Activated effector memory CD4-positive, alpha-beta T cell treated with Interleukin-2 at 50 U/mL for 16 hours (primary cell): ENCODE measurements at places on chromosomes 1 and 21.

GRCh38 chr1:65292861-65293593 is 16.3 kb upstream of the DNAJC6 start:
- DNase-seq: no peak

DNA sequence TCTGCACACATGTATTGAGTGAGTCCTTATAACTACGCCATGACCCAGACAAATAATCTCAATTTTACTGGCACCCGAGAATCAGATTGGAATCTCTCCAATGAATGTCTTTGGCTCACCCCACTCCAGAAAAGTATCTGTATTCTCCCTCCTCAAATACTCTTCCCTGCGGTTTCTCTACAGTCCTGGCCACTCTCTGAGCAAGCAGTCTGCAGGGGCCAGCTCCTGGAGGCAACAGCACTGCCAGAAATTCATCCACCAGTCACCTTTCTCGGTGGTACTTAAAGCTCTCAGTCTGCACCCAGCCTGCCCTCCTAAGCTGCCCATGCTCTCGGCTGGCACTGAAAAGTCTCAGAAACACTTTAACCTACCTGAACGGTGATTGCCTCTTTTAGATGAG is 16.1 kb upstream of the LYST start:
- no peak for DNase-seq

GRCh38 chr1:204074274-204075138 is 1.6 kb downstream of the SOX13 start:
- no peak for DNase-seq

DNA sequence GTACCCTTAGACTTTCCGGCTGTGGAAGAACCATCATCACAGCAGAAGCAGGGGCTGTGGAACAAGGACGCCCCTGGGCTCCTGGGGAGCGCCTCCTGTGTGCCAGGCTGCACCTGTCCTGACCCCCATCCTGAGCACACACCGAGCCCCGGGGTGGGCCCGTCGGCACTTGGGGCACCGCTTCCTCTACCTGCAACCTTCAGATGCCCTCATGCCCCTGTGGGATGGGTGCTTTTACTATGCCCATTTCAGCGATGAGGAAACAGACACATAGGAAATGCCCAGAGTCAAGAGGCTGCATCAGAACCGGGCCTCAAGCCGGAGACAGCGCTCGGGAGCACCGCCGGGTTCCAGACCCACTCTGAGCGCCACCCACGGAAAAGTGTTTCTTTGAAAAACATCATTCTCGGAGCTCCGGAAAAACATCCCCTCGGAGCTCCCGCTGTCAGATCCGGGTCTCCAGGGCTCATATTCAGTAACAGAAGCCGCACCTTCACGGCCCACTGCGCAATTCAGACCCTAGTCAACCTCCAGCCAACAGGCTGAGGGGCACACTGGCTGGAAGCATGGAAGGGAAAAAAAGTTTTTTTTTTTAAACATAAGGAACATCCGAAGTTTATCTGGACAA is 8.0 kb downstream of the TPRG1L start:
- no peak for DNase-seq

DNA sequence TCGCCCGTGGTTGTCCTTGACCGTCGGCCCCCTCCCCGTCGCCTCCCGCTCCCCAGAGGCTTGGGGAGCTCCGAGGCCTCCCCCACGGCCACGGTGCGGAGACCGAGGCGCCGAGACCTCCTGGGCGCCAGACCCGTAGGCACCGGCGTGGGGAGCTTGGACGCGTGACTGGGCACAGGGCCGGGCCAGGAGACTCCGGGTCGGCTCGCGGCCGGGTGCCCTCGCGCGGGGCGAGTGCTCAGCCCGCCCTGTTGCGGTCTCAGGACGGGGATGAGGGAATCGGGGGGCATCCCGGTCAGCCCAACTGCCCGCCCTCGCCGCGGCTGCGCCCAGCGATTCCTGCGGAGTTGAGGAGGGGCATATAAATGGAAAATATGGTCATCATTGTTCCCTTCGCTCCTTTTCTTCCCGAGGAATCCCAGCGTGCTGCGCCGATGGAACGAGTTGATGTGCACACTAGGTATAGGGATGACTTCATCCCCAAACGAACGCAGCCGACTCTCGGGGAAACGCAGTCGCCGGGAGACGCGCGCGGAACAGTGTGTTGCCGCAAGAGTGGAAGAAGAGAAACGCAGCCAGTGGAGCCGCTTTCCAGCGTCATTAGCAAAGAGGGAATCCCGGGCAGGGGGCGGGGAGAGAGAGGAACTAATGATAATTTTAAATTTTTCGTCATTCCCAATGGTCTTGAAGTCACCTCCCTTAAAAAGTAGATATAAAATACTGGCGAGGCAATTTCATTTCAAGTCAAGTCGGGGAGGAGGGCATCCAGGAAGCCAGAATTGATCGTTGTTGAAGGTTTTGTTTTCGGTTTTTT is 747 bp upstream of the ENAH start:
- no peak for DNase-seq

DNA sequence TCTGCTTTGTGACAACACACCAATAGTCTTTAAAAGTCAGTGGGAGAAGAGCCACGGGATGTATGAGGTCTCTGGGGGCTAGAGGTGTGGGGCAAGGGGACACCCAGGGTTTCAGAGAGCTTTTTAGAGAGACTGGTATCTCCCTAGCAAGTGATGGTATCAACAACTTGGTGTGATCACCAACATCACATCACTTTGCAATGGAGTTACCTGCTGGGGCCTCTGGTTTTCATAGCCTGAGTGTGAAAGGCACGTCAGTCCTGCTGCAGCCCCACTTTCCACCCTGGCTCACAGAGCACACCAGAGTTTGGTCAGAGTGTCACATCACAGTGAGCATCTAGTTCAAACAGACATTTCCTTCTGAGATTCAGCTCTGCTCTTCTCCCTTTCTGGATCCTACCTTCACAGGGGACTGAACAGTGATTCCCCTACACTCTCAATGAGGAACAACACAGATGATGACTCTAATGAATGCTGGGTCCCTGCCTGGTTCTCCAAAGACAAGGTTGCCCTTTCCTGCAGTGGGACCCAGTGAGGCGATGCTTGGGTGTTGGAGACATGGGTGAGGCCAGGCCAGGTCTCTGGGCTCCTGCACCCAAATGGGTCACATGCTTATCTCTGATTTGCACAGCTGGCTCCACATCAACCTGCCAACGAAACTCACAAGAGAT is 2.0 kb upstream of the MAN1C1 start:
- DNase-seq: no peak

- no peak for DNase-seq
These were observed 80.0 kb downstream of the CAMK2N1 start for GRCh38 chr1:20405893-20406604.

DNA sequence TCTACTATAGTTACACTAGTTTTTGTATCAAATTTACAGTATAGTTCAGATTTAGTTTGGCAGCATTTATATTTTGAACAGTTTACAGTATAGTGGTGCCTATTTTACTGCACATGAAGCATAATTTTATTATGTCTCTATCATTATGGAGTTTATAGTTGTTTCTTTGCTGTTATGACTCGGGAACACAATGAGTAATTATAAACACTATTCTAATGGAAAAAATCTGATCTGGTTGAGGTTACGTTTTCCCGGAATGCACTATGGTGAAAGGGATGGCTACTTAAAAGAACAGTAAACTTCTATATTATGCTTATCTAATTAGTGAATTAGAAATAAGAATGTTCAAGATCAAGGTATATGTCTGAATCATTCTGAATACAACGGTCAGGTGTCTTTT is 10.6 kb downstream of the LCA5L start:
- DNase-seq: no peak

GRCh38 chr1:9004031-9004699 is 22.1 kb downstream of the SLC2A7 start:
- DNase-seq: no peak

DNA sequence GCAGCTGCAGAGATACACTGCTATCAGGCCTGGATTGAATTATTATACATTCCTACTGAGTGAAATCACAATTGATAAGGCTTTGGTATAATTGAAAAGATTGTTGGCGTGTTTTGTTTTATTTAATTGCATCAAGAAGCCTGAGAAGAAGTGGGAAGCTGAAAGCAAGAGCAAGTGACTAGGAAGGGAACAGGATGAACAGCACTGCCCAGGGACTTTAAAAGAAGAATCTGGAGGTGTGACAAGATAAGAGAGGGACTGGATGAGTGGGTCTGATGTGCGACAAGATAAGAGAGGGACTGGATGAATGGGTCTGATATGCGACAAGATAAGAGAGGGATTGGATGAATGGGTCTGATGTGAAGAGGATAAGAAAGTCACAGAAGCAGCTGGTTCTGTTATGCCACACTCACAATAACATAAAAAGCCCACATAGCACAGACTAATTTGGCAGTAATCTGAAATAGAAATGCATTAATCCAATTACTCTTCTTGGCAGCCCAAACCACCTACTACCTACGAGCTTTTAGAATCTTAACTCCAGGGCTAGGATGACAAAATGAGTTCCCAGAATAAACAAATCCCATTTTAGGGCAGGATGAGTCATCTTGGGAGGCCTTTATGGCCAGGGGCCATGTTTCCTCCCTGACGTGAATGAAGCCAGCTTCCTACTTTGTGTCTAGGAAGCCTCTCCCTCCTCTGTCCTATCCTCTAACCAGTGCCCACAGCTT is 129.7 kb downstream of the DUSP10 start:
- no peak for DNase-seq

GRCh38 chr1:79716447-79716846 is 709.9 kb upstream of the ADGRL4 start:
- no peak for DNase-seq

DNA sequence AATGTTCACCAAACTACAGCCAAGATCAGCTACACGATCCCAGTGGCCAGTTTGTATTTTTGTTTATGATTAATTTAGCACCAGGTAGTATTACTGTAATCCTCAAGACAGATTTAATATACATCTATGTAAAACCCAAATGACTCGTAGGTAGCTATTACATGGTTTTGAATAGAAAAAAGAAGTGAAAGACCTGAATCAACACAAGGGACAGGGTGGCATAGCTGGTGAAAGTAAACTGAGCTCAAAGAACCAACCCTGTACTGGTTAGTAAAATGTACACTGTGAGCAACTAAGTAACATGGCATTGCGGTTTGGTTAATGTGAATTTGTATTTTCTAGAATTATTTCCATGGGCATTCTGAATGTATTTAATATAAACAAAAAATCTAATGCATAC is 8.8 kb downstream of the GPATCH2 start:
- DNase-seq: no peak

DNA sequence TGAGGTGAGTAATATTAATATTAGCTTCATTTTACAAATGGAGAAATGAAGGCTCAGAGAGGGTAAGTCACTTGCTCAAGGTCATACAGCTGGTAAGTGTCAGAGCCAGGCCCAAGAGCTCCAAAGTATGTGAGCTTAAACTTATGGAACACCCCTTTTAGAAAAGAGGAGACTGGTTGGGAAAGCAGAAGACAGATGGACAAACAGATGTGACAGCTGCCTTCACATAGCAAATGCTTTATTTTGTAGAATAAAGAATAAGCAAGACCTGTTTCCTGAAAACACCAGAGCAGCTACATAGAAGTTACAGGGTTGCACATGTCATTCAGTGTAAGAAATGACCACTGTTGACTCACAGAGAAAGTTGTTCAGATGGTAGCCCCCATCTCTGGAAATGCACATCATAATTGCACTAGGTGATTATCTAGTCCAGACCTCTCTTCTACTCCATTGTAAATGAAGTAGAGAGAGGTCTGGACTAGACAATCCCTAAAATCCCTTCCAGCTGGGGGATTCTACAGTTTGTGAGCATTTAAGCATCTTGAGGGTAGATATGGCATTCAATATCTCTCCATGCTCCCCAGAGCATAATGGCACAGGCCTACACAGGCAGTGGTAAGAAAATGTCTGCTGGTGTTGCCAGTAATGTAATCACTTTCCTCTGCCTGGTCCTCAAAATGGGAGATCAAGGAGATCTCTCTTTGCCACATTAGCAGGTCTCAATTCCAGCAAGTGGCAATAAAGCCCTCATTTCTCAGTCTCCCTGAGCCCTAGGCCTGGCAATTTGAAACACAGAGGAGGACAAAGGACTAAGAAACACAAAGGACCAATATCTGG is 188.2 kb upstream of the FGGY start:
- no peak for DNase-seq

DNA sequence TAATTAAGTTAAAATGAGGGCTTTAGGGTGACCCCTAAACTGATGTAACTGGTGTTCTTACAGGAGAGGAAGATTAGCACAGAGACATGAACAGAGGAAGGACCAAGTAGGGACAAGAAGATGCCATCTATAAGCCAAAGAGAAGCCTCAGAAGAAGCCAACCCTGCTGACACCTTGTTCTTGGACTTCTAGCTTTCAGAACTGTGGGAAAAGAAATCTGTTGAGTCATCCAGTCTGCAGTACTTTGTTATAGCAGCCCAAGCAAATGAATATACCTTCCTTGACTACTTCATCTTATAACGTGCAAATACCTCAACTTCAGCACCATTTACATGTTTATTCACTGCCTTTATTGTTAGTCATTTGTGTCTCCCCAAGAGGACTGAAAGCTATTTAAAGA is 3.4 kb downstream of the ZBTB21 start:
- DNase-seq: no peak

DNA sequence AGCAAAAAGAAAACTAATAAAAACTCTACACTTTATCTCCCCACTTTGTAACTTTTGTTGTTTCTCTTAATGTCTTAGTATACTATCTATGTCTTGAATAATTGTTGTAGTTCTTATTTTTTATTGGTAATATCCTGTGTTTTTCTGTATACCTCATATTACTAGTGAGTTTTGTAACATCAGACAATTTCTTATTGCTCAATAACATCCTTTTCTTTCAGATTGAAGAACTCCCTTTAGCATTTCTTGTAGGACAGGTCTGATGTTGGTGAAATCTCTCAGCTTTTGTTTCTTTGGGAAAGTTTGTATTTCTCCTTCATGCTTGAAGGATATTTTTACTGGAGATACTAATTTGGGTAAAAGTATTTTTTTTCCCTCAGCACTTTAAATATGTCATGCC is 79.8 kb upstream of the LRRC8B start:
- no peak for DNase-seq

- DNase-seq: no peak
These were observed 63.9 kb upstream of the DISP3 start for GRCh38 chr1:11414926-11415538.

DNA sequence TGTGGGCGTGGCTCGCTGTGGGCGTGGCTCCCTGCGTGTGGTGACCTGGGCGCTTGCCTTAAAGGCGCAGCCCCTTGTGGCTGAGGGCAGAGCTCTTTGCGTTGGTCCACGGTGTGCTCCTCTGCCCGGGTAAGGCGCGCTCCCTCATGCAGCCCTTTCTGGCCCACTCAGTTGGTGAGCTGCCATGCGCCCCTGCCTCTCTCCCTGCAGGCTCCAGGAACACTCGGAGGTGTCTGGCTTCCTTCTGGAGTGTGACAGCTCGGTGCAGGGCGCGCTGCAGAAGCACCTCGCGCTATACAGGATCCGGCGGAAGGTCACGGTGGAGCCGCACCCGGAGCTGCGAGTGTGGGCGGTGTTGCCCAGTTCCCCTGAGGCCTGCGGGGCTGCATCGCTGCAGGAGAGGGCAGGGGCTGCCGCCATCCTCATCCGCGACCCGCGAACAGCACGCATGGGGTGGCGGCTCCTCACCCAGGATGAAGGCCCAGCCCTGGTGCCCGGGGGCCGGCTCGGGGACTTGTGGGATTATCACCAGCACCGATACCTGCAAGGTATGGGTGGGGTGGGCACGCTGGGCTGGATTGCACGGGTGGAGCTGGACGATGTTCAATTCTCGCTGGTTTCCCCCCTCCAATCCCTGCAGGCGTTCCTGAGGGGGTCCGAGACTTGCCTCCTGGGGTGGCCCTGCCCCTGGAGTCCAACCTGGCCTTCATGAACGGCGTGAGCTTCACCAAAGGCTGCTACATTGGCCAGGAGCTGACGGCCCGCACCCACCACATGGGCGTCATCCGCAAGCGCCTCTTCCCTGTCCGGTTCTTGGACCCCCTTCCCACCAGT is 9.1 kb downstream of the IBA57 start:
- DNase-seq: no peak
